Endothelial cell of umbilical vein (primary cell): ENCODE measurements at places on chromosomes 3 and 15. TPM values are rescaled to one million over a fixed set of nuclear protein-coding genes. Genes with fewer than 3 reads are reported as not detected.

GRCh38 chr15:40358471-40359353 lies 693 bp downstream of the DISP2 start:
- DNase-seq: no peak

TMEM40 gene
- total RNA-seq: not detected in 2 replicates

GOLGA6L10 gene
- total RNA-seq: 3.9 and 4.4 TPM in 2 replicates

- DNase-seq: peak; percentile 3
Observed at GRCh38 chr3:156643729-156644389, 30.5 kb upstream of the TIPARP start.

- DNase-seq: peak; percentile 12
Observed at GRCh38 chr3:123448536-123449101, at the start of gene ADCY5. TSS of gene ADCY5 (minus strand) at chr3:123449090. CDS start at chr3:123448545, 545 bp downstream.

GREM1 gene
- 0.44 TPM in 1 of 2 replicates, not detected in the other for total RNA-seq

PP2D1 gene
- not detected in 2 replicates for total RNA-seq

ACKR4 gene
- total RNA-seq: 1.4 and 3.2 TPM in 2 replicates

DNA sequence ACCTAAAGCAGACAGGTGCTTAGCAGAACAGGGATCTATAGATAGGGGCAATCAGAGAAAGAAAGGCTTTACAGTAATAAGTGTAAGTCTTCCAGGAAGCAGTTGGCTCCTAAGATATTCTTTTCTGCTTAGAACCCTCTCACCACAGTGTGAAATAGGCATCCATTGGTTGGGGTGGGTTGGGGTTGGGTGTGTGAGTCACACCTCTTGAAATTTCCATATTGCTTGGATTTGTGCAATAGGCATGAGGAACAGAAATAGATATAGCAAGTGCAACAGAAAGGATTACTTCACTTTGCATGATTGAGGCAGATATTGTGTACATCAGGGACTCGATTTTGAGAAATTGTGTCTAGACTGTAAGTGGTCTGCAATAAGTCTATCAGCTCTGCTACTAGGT lies 200.1 kb upstream of the GAP43 start:
- DNase-seq: no peak

DNA sequence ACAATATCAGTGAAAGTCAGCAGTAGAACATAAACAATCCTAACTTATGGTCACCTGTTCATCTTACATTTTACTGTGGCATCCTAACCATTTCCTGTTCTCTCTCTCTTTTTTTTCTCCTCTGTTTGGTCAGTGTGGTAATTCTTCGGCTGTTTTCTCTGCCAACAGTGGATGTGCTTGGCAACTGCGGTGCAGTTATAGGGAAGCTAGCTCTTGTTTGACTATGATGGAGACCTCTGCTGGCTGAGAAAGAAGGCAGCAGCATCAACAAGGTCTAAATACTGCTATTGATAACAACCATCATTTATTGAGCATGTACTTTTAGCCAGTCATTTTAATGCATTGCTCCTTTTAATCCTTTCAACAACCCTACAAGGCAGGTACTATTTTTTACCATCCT lies 723 bp upstream of the DRD3 start:
- DNase-seq: peak; percentile 19

- no peak for DNase-seq
Observed at GRCh38 chr3:5051772-5052171, 70.3 kb upstream of the ARL8B start.

DNA sequence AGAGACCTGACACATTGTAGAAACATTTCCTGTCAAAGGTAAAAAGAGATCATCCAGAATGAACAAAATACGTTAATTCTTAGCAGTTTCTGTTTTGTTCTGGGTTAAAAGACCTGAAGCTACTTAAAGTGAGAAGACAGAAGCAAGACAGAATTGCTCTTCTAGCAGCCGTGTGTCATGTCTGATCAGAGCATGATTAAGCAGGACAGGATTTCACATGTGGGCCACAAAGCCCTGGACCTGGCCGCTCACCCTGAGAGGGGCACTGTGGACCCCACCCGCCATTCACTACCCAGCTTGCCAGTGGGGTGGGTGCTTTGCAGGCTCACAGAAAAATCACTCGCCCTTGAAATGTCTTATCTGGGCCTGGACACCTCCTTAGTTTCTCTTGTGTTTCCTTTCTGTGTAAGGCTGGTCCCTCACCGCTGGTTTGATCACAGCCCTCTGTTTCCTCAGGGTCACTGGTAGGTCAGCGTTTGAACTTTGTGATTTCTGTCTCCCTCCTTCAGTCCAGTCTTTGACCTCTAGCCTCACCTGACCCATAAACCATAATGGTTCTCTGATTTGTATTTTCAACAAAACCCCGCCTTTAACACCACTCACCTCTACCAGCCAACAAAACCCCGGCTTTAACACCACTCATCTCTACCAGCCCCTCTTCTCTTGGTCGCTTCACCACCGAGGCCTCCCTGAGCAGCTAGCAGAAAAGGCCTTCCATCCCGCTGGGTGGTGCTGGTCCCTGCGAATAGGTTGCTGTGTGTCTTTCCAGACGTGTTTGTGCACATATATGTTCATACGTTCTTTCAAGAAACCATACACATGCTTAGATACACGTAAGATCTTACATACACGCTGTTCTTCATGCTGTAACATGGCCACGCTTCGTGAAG lies 185.0 kb downstream of the OR4M2 start:
- DNase-seq: no peak

DNA sequence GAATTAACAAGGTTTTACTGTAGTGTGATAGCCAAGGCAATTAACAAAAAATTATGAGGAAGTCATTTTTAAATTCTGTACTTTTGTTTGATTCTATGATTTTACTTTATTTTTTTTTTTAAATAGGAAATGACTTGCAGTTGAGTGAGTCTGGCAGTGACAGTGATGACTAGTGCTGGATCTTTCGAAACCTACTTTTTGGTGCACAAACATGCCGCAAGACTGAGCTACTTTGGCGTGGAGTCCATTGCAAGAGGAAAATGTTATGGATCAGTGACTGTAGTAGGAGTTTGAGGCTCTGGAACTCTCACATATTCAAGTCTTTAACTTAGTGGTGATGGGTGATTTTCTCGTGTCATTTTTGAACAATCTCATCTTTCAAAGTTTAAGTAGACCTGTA lies 11.6 kb downstream of the EAF1 start:
- DNase-seq: no peak

- DNase-seq: no peak
Observed at GRCh38 chr3:178086144-178086825, 450.0 kb upstream of the KCNMB2 start.

TM6SF1 gene
- 26.5 and 26.8 TPM in 2 replicates for total RNA-seq

DNA sequence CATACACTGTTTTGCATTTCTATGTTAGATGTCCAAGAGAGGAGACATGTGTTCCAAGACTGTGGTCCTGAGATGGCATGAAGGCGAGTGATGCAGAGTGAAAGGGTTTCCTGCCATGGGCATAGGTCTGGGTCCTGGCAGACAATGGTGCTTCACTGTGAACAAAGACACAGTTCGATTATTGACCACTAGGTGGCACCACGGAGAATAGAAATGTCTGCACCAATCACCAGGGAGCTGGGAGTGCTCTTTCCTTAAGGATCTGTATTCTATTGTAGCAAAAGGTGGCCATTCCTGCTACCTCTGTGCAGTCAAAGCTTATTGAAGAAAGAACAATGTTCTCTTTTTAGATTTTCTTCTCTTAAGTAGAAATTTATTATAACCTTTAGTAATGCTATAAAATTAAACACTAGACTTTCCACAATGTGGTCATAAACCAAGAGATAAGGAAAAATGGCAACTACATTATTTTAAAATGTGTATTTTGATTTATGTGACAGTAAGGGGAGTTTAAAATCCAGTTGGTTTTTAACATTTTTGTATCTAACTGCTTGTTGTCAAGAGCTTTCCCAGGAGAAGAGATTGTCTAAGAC lies 88.7 kb downstream of the GABRG3 start:
- DNase-seq: no peak

VGLL3 gene
- total RNA-seq: 4.2 and 6.0 TPM in 2 replicates

- no peak for DNase-seq
Observed at GRCh38 chr3:11470031-11470853, 173.5 kb downstream of the VGLL4 start.

- no peak for DNase-seq
Observed at GRCh38 chr3:157607826-157608405, 104.7 kb upstream of the VEPH1 start.

GRCh38 chr3:193194371-193194770 lies 46.7 kb upstream of the PLAAT1 start:
- no peak for DNase-seq

CFAP100 gene
- not detected in 2 replicates for total RNA-seq

DNA sequence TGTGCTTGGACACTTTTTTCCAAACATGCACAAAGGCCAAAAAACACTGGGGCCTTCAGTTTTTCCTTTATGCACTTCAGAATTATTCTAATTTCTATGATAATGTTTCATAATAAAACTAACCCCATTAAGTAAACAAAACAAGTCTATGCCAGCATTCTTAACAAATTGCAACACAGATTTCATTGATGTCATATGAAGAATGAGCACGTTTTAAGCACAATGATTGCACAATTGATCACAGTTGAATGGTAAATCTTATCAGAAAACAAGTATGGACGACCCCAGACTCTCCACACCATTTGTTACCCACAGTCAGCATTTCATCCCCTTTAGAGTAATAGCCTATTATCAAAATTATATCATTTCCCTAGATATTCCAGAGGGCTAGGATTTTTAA lies 46.7 kb upstream of the PROK2 start:
- no peak for DNase-seq
